A549 treated with RU486 at 1 μM for 4 hours (cell line): ENCODE measurements at places on chromosomes 11 and 22. TPM values are rescaled to one million over a fixed set of nuclear protein-coding genes. Genes with fewer than 3 reads are reported as not detected.

Gene PANX3
- not detected in 5 replicates for total RNA-seq

Gene LDLRAD3
- total RNA-seq = 17.6 to 23.9 TPM (median 22.2 TPM) in 5 replicates

Gene TMEM151A
- 1.6 to 4.3 TPM (median 3.9 TPM) in 5 replicates for total RNA-seq

Gene USP2
- total RNA-seq = 0.18 to 0.62 TPM (median 0.28 TPM) in 5 replicates

Gene C1QTNF4
- 0.13 to 0.22 TPM in 2 of 5 replicates, not detected in the others for total RNA-seq

Gene RASGRP2
- 0.41 to 1.5 TPM (median 1.2 TPM) in 5 replicates for total RNA-seq

Gene SLC35F2
- 38.8 to 44.4 TPM (median 39.9 TPM) in 5 replicates for total RNA-seq
